ENCODE measurements at places on chromosomes 1 and 21. TPM values are rescaled to one million over a fixed set of nuclear protein-coding genes. Genes with fewer than 3 reads are reported as not detected.

PLA2G4A gene
- 0.12 TPM for total RNA-seq

DNA sequence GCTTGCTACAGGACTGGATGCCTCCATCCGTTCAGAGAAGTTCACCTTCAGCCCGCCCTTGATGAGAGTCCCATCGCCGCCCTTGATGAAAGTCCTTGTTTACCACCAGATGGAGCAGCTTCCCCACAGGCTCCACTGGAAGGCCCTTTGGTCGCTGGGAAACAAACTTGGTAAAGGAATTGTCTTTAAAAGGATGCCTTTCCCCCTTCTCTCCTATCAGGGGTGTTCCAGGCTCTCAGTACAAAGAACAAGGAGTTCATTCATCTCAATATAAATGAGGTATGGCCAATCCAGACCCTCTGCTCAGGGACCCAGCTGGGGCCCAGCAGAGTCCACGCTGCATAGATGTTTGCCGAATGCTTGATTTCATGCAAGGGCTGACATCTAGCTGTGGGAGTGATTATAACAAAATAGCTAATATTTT is 50.8 kb downstream of the CAPN9 start:
- H3K4me3 ChIP-seq = no peak overlapping the region
- peak; percentile 23 for DNase-seq
- peaks cover 12% of the 10 kb centered on the region for H3K27me3 ChIP-seq
- H3K4me1 ChIP-seq = no peaks in the 10 kb centered on the region
- no peaks in the 10 kb centered on the region for H3K36me3 ChIP-seq

CLEC20A gene
- not detected for total RNA-seq

GRCh38 chr1:37177230-37177864 is 143.0 kb upstream of the GRIK3 start:
- no peaks in the 10 kb centered on the region for H3K36me3 ChIP-seq
- H3K4me1 ChIP-seq = no peaks in the 10 kb centered on the region
- DNase-seq = peak; percentile 42
- H3K27me3 ChIP-seq = peaks cover 26% of the 10 kb centered on the region

GPR25 gene
- total RNA-seq = not detected

LRRC3 gene
- 2.5 TPM for total RNA-seq

GRCh38 chr1:200751717-200752116 is 13.0 kb downstream of the CAMSAP2 start:
- no peak overlapping the region for H3K27ac ChIP-seq
- DNase-seq = peak; percentile 38
- H3K27me3 ChIP-seq = no peaks in the 10 kb centered on the region
- peaks cover 7% of the 10 kb centered on the region for H3K4me1 ChIP-seq
- no peaks in the 10 kb centered on the region for H3K36me3 ChIP-seq
- H3K4me3 ChIP-seq = no peak overlapping the region

Data from activated naive CD4-positive, alpha-beta T cell treated with anti-CD3 and anti-CD28 coated beads for 36 hours (primary cell).